ENCODE measurements at places on chromosomes 11 and 22. TPM values are rescaled to one million over a fixed set of nuclear protein-coding genes. Genes with fewer than 3 reads are reported as not detected.

GRCh38 chr11:116225784-116226585 lies 546.8 kb downstream of the BUD13 start:
- no peak for DNase-seq

- no peak for DNase-seq
Observed at GRCh38 chr11:132973686-132974085, 558.6 kb downstream of the OPCML start.

DNA sequence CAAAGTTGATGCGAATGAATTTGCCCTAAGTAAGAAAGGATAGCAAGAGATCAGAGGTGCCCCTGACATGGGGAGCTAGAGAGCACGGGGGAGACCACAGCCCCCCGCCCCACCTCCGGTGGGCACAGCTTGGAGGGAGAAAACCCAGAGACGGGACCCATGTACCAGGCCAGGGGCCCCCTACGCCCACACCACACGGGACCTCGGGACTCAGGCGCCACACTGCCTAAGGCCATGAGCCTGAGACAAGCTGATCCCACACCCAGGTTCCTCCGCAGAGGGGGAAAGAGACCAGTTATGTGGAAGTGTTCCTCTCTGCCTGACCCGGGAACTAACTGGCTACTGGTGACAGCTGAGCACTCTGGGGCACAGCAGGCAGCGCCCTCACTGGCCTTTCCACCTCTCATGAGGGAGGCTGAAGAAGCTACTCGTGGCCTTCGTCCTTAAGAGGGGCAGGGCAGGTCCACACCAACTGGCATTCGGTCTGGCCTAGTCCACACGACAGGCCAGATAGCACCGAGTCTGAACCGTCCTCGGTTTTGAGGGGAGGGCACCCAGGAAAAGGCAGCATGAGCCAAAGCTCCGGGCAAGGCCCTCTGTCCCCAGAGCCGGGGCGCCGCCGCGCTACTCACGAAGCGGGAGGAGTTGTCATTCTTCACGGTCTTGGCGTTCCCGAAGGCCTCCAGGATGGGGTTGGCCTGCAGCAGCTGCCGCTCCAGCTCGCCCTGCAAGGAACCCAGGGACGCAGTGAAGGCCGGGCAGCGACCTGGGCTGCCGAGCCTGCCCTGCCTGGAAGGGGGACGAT lies 65.8 kb downstream of the MYH9 start:
- no peak for DNase-seq

DNA sequence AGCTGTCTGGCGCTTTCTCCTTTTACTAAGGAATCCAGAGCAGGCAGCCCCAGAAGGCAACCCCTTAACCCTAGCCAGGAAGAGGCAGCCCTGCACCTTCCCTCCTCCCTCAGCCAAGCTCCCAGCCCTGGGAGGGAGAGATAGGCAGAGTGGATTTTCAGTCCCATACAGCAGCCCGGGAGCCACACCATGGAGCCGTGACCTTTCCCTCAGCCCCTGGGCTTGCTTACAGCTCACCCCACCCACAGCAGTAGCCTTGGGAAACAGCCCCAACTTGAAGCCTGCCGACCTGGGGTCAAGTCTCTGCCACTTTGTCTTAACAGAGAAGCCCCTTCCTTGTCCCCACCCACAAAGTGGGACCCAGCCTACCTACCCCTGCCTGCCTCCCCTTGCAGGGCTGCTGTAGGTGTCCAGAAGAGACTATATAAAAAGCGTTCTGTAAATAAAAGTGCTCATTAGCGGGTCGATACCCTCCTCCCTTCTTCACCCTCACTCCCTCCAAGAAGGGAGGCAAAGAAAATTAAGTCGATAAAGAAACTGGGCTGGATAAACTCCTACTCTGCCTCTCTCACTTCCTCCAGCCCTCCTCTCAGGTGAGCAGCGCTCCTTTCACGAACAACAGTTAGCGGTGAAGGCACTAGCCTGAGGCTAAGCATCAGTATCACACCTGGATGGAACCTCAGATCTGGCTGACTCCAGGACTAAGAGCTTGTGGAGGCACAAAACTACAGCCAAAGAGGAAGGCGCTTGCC lies 4.2 kb downstream of the TST start:
- no peak for DNase-seq

CAVIN3 gene
- total RNA-seq = 209 TPM

DNA sequence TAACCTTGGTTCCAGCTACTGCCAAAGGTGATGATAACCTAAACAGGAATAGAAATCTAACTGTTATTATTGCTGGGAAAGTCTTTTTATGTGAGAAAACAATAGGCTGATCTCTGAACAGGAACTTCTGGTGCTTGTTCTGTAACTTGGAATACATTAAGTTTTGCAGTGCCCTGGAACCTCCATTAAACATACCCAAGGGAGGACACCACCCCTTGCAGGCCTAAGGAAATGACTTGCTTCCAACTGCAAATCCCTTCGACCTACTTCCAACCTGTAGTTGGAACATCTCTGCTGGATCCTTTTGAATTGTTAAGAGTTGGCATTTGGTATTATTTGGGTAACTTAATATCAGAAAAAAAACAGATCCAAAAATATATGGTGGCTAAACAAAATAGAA lies 188.4 kb upstream of the API5 start:
- DNase-seq = no peak

RIC3 gene
- total RNA-seq = 4.6 TPM

INS gene
- not detected for total RNA-seq

KCNJ11 gene
- total RNA-seq = 0.37 TPM

MUC2 gene
- total RNA-seq = not detected

GRCh38 chr11:45163956-45164575 lies 17.6 kb downstream of the PRDM11 start:
- no peak for DNase-seq

MRGPRX3 gene
- not detected for total RNA-seq

- DNase-seq = no peak
Observed at GRCh38 chr11:2848497-2848896, 37.1 kb downstream of the CDKN1C start.

Measured in omental fat pad (tissue), 4 donors.